Endothelial cell of umbilical vein (primary cell): ENCODE measurements at places on chromosomes 16 and 17.
A peak's percentile ranks its signal among the peaks of the same experiment; 100 is the strongest.

GRCh38 chr16:75445298-75445697 is 12.0 kb upstream of the CFDP1 start:
- H3K36me3 ChIP-seq = peaks cover 6% of the 10 kb centered on the region
- H3K27me3 ChIP-seq = no peaks in the 10 kb centered on the region
- H3K4me1 ChIP-seq = no peaks in the 10 kb centered on the region
- DNase-seq = no peak
- no peak overlapping the region for H3K27ac ChIP-seq

DNA sequence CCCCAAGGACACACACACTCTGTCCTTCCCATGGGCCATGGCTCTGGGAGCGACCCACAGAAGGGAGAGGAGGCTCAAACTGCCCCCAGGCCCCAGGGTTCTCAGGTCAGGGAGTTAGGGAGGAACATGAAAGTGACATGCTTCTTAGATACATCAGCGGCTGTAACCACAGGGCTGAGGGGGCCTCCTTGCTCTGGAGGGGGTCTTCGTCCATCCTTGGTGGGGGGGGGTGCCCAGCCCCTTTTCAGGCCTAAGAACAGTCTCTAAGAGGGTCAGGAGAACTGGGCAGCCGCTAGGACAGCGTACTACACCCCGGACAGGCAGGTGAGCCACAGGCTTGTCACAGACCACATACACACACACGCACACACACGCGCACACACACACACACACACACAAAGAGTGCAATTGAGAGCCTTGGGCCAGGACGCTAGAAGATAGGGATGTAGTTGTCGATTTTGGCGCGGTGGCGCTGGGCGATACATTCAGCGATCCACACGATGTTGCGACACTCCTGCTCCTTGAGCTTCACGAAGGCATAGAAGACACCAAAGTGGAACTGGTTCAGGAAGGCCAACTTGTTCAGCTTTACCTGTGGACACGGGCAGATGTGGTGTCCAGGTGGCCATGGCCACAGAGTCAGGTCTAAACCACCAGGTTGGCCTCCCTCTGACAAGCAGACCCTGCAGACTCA is 7.3 kb downstream of the HSD11B2 start:
- no peak for DNase-seq
- H3K4me3 ChIP-seq = no peak overlapping the region
- no peak overlapping the region for H3K27ac ChIP-seq

- H3K4me3 ChIP-seq = no peak overlapping the region
- peak overlapping the region; percentile 59 for H3K27ac ChIP-seq
- peaks cover 11% of the 10 kb centered on the region for H3K4me1 ChIP-seq
Observed at GRCh38 chr16:9372934-9373890, 281.8 kb downstream of the HAPSTR1 start.

DNA sequence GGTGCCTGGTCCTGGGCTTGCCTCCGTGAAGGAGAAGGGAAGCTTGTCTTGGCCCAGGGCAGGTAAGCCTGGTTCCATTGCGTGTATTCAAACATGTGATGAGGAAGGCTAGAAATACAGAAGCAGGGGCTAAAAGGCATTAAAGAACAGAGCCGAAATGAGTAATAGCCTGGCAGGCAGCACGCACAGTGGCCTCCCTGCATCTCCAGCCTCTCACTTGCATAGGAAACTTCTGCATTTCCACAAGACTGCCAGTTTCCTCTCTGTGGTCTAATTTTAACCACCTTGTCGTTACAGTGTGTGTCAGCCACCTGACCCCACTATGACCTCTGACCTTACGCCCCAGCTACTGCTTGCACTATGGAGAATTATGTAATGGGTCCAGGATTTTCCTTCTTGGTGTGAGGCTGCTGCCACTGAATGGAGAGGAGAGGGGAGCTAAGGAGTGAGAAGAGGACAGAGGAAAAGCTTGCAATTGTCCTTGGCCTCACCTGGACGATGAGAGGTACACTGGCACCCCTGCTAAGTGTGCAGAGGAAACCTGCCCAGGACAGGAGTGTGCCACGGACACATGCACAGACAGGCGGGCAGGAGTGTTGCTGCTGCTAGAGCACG is 32.8 kb downstream of the HIC1 start:
- no peaks in the 10 kb centered on the region for H3K36me3 ChIP-seq
- peaks cover 75% of the 10 kb centered on the region for H3K4me1 ChIP-seq
- H3K27ac ChIP-seq = peak overlapping the region; percentile 54
- DNase-seq = peak; percentile 86
- H3K27me3 ChIP-seq = no peaks in the 10 kb centered on the region

- H3K27ac ChIP-seq = peak overlapping the region; percentile 96
- H3K4me1 ChIP-seq = peaks cover 57% of the 10 kb centered on the region
- no peaks in the 10 kb centered on the region for H3K36me3 ChIP-seq
- peak; percentile 94 for DNase-seq
Observed at GRCh38 chr17:57874434-57875289, 24.8 kb upstream of the MRPS23 start.

GRCh38 chr16:67269766-67270165 is 9.6 kb upstream of the PLEKHG4 start:
- no peaks in the 10 kb centered on the region for H3K27me3 ChIP-seq
- peak; percentile 33 for DNase-seq
- peak overlapping the region; percentile 66 for H3K27ac ChIP-seq
- H3K4me1 ChIP-seq = peaks cover 23% of the 10 kb centered on the region
- no peaks in the 10 kb centered on the region for H3K36me3 ChIP-seq
- H3K4me3 ChIP-seq = no peak overlapping the region

GRCh38 chr17:79223471-79223870 is 148.8 kb downstream of the ENGASE start:
- no peak overlapping the region for H3K27ac ChIP-seq
- no peaks in the 10 kb centered on the region for H3K4me1 ChIP-seq
- no peak for DNase-seq
- H3K36me3 ChIP-seq = no peaks in the 10 kb centered on the region
- H3K27me3 ChIP-seq = peaks cover 13% of the 10 kb centered on the region
- no peak overlapping the region for H3K4me3 ChIP-seq
